ENCODE measurements at places on chromosomes 16 and 17. TPM values are rescaled to one million over a fixed set of nuclear protein-coding genes. Genes with fewer than 3 reads are reported as not detected.

- no peak for DNase-seq
Measured at GRCh38 chr16:81567987-81568748, 123.6 kb downstream of the CMIP start.

SLC6A2 gene
- total RNA-seq, result not detected

DNA sequence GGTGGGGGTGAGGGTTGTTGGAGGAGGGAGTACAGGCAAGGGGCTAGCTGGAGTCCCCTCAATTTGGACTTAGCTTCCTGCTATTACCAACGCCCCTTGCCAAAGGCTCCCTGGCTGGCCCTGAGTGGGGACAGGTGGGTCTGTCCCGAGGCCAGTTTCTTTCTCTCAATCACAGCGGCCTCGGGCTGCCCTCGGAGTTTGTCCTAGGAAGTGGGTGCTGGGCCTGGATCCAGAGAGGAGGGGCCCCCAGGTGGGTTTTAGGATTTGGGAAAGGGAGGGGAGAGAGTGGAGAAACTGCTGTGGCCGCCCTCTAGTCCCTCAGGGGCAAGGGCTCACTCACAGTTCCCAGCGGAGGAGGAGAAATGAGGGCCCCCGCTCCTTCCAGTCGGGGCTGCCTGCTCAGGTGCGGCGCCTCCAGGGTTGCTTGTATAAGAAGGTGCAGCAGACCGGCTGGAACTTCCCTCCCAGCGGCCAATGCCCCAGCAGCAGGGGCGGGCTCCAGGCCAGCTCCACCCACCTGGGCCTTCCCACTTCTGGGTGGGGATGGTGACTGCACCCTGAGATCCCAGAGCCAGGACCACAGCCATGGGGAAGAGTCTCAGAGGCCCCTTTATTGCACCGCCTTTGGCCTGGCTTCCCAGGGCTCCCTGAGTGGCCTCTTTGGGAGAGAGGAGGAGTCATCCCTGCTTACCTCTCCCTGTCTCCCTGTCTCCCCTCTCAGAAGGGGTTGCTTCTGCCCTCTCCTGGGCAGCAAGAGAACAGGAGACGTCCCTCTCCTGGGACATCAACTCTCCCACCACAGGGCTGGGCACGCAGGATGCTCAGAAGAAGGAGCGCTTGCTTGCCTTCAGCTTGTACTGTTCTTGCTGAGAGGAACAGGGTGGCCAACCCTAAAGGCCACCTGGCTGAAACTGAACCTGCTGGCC, 112.0 kb upstream of the SMURF2 start:
- DNase-seq, result no peak

KRT15 gene
- total RNA-seq, result not detected

DNA sequence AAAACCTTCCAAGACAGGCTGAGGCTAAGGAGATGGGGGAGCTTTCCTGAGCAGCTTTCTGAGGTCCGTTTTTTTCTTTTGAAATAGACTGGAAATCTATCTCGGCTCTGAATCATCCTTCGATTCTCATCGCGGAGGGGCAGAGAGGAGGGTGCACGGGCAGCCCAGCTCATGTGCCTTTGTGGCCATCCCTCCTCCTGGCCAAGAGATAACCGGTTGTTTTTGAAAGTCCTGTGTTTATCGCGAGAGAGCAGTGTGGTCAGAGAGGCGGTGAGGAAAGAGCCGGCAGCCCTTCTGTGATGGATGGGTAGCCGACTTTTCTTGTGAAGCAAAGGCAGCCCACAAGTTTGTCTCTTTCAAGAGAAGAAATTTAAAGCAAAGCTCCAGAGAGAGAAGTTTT, 191.6 kb downstream of the CCDC182 start:
- DNase-seq, result no peak

- DNase-seq, result no peak
Measured at GRCh38 chr16:8760021-8760420, 37.4 kb downstream of the TMEM186 start.

KRTAP17-1 gene
- total RNA-seq, result not detected

- DNase-seq, result no peak
Measured at GRCh38 chr17:35920229-35920628, 10.3 kb downstream of the RDM1 start.

DNA sequence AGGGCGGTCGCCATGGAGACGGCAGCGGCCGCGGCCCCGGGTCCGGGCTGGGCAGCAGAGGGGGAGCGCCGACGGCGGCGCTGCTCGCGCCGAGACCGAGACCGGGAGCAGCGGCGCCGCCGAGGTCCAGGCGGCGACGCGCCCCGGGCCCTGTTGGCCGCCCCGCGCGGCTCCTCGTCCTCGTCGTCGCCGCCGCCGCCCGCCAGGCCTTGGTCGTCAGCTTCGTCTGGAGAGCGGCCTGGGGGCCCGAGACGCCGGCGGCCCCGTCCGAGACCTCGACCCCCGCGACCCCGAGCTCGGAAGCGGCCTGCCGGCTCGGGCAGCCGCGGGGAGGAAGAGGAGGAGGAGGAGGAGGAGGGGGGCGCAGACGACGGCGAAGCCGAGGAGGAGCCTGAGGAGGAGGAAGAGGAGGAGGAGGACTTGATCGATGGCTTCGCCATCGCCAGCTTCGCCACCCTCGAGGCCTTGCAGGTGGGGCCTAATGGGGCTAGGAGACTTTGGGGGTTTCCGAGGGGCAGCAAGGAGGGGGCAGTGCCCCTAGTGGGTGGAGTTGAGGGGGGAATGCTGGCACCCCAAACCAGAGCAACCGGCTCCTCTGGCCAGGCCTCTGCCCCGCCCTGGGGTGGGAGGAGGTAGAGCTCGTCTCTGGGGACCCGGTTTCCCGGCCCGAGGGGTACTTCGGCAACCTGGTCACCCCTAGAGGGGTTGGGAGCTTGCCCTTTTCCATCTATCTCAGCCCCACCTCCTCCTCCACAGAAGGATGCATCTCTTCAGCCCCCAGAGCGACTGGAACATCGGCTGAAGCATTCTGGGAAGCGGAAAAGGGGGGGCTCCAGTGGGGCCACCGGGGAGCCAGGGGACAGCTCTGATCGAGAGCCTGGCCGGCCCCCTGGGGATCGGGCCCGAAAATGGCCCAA, 1.5 kb downstream of the FBRS start:
- DNase-seq, result no peak

SPNS2 gene
- 0.70 TPM for total RNA-seq

GRCh38 chr17:74296548-74296936, 22.5 kb downstream of the DNAI2 start:
- DNase-seq, result no peak

GRCh38 chr17:30208214-30208613, 27.3 kb downstream of the SLC6A4 start:
- DNase-seq, result no peak

ASGR1 gene
- 0.97 TPM for total RNA-seq

DNA sequence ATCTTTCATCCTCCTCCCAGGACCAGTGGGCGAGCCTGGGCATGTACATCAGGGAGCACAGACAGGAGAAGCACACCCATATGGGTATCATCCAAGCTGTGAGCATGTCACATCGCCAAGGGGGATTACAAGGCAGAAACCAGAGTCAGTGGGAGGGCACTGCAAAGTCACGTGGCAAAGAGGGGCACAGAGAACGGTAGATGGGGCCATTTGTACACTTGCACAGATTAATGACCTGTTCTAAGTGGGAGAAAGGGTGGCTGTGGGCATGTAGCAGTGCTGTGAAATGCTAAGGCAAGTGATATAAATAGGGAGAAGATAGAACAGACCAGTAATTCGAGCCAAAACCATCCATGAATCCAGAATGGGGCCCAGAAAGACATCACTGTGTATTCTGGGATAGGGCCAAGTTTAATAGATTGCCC, 265.0 kb downstream of the CPPED1 start:
- no peak for DNase-seq

DNA sequence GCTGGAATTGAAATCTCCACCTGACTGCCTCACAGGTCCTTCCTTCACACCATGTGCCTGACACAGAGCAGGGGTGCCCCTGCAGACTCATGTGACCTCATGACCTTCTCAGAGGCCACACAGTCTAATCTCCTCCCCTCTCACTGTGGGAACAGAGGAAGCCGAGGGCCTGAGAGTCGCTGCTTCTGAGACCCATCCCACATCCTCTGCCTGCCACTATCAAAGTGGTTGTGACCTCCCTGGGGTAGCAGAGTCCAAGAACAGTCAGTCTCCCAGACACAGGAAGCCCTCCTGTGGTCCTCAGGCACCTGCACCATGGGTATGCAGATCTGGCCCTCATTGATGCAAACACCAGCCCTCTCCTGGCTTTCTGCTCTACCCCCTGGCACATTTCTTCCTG, 78.5 kb downstream of the RAB11FIP4 start:
- no peak for DNase-seq

GRCh38 chr17:3688027-3688553, 7.9 kb downstream of the P2RX5 start:
- DNase-seq, result no peak

DNA sequence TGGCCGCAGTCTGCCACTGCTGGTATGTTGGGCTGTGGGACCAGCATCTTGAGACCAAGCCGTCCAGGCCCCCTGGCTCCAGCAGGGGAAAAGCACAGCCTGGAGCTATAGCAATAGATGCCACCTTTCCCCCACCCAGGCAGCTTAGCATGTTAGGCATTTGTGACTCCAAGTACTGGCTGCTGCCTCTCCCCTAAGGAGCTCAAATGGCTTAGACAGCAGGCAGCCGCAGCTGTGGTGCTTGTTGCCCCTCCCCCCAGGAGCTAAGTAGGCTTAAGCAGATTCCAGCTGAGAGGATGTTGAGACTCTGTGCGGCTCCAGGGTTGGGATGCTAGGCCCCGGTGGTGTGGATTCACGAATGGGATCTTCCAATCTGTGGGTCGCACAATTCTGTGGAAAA, 88.8 kb upstream of the ANKFN1 start:
- no peak for DNase-seq

DNA sequence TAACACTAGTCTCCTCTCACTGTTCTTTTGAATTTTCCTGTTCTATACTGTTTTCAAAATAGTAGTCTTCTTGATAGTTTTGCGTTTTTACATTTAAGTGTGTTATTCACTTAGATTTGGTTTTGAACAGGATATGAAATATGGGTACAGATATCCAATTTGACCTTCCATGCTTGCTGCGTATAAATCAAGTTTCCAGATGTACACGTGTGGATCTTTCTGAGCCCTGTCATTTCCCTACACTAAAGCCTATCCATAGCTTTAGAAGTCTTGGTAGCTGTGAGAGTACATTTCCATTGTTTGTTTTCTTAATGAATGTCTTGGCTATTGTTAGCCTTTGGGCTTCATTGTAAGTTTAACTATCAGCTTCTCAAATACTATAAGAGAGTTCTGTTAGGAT, 20.4 kb downstream of the CYLD start:
- DNase-seq, result no peak

FZD2 gene
- 108 TPM for total RNA-seq

GRCh38 chr17:19549746-19550623, 16.3 kb downstream of the SLC47A1 start:
- DNase-seq, result no peak

CACNA1G gene
- total RNA-seq, result 0.41 TPM

TBC1D16 gene
- total RNA-seq, result 72.7 TPM

BCL7C gene
- 34.6 TPM for total RNA-seq

DNA sequence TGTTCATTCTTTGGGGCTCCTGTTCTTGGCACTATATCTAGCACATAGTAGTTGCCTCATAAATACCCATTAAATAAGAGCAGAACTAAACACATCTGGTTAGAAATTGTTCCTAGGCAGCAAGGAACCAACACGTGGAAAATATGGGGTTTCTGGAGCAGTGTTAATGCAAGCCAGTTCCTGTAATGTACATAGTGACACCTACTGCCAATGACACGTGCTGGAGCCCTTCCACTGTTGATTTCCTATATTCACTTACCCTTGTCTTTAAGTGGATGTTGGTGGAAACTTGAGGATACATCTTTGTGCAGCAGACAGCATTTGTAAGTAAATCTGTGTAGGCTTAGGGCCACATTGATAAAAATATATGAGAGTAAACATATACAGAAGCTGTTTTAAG, 1.6 kb upstream of the IRF8 start:
- DNase-seq, result no peak

ITGB4 gene
- 5.2 TPM for total RNA-seq

CCL16 gene
- not detected for total RNA-seq

- DNase-seq, result no peak
Measured at GRCh38 chr16:63349961-63350360, 1313.7 kb upstream of the CDH8 start.

DNA sequence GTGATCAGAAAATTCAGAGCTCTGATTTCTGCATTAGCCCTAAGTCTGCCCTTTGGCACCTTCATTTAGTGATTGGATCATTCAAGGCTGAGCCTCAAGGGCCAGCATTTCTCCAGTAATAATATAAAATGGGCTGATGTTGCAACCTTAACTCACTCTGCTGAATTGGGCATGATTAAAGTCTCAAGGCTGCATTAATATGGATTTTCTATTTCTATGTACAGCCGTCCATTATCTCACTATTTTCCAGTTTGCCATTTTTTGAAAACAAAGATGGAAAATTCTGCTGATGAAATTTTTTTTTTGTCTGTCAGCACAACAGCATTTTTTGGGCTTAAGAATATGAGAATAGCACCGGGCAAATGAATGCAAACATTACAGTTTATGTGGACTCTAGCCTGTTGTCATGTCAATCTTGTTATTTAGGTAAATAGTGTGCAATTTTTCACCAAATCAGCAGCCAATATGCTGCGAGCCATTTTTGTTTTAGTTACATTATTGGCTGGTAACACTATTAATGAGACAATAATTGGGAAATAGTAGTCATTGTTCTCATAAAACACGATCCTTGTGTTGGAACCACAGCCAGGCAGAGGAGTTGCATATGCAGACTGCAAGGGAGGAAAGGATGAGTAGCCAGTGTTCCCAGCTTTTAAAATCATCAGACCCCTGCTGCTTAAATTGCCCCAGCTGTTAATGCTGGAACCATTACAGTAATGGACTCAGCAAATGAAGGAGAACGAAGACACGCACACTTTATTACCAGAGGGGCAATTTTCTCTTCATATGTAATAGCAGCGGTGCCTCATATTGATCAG, 10.5 kb downstream of the FTO start:
- DNase-seq, result no peak

CD79B gene
- not detected for total RNA-seq

- no peak for DNase-seq
Measured at GRCh38 chr16:22120440-22120839, 28.1 kb downstream of the VWA3A start.

MT4 gene
- not detected for total RNA-seq

GRCh38 chr16:16021020-16021419, 71.6 kb downstream of the ABCC1 start:
- no peak for DNase-seq

DNA sequence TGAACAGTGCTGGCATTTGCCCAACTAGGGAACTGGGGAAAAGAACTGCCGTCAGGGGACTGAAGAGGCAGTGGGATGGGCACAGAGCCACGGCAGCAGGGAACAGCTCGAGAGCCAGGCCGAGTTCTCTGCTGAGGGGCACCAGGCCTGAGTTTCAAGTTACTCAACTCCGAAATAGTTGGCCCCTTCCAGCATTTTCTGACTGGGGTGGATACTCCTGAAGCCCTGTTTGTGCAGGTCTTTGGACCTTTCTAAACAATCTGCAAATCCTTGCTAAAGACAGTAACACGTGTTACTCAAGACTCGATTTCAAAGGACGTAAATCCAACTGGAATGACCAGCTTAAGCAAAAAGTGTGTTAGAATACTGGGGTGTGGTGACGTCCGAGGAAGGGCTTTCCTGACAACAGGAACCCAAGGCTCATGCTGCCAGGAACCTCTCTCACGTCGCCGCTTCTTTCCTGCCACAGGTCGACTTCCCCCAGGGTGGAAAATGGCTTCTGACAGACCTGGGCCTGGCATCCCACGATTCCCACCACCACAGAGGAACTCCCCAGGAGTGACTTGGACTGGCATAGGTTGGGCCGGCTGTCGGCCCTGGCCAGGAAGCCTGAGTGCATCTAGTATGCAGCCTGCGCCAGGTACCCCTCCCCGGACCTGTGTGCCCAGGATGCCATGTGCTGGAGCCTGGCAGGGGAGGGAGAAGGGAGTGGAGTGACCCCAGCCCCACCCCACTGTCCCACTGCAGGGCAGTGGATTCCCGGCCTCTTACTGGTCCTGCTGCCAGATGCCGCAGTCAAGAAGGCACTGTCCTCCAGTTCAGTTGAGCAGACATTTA, 71.9 kb downstream of the N4BP1 start:
- peak; percentile 70 for DNase-seq

All from chondrocyte (in vitro differentiated cells).